Stimulated activated CD4-positive, alpha-beta T cell treated with anti-CD3 and anti-CD28 coated beads, Interleukin-12 subunit alpha, Interleukin-12 subunit beta, amount 100 ng/mL, for 48 hours (primary cell): ENCODE measurements at places on chromosomes 11 and 22.

GRCh38 chr22:41699264-41700107 is at the start of gene MEI1:
MEI1 (plus strand) TSS chr22:41699503; CDS start chr22:41699539, 36 bp downstream.
- peak; percentile 87 for DNase-seq

GRCh38 chr22:32331236-32331917 is 26.3 kb upstream of the RFPL3 start:
- DNase-seq, result no peak

DNA sequence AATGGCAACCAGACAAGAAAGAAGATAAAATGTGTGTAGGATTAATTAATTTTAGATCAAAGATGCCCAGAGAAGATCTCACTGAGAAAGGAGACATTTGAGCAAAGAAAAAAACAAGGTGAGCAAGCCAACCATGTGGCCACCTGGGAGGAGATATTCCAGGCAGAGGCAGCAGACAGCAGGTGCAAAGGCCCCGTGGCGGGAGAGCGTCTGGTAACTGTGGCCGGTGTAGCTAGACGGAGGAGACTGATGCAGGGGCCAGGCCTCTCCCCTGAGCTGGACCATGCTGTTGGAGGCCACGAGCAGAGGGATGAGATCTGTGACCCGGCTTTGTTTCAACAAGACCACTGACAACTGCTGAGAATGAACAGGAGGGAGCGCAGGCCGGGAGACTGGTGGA is 23.6 kb downstream of the NECTIN1 start:
- no peak for DNase-seq

DNA sequence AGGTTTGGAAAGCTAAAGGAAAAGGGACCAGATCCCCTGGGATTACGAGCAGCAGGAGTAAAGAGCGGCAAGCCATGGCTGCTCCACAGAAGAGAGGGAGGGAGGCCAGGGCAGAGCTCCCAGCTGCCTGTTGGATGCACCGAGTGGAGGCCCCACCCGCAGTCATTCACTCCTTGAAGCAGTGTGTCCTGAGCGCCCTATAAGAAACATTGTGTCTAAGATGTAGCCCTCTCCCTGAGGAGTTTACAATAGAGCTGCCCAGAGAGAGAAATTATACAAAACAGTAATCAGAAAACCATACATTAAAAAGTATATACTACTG is 54.7 kb upstream of the CSNK2A3 start:
- no peak for DNase-seq

DNA sequence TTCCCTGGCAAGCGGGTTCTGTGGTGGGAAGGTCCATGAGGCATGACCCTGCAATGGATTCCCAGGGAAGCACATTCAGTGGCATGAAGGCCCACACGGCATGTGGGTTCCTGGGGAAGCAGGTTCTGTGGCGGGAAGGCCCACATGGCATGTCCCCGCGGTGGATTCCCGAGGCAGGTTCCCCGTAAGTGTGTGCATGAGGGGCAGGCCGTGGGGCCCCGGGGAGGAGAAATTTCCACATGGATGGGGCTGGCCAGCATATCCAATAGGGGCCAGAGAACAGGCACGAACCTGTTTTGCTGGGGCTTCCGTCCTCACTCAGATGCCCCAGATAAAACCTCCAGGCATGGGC is 83.7 kb downstream of the PHF21B start:
- no peak for DNase-seq
